Panc1 (cell line): ENCODE measurements at places on chromosomes 2 and 18.

GRCh38 chr18:79800371-79801180 lies 2.8 kb downstream of the KCNG2 start:
- no peak for DNase-seq

- no peak for DNase-seq
These were observed 116.1 kb upstream of the STK17B start for GRCh38 chr2:196287523-196287922.

- DNase-seq, result no peak
These were observed 241.4 kb downstream of the SLC8A1 start for GRCh38 chr2:40210344-40210967.

DNA sequence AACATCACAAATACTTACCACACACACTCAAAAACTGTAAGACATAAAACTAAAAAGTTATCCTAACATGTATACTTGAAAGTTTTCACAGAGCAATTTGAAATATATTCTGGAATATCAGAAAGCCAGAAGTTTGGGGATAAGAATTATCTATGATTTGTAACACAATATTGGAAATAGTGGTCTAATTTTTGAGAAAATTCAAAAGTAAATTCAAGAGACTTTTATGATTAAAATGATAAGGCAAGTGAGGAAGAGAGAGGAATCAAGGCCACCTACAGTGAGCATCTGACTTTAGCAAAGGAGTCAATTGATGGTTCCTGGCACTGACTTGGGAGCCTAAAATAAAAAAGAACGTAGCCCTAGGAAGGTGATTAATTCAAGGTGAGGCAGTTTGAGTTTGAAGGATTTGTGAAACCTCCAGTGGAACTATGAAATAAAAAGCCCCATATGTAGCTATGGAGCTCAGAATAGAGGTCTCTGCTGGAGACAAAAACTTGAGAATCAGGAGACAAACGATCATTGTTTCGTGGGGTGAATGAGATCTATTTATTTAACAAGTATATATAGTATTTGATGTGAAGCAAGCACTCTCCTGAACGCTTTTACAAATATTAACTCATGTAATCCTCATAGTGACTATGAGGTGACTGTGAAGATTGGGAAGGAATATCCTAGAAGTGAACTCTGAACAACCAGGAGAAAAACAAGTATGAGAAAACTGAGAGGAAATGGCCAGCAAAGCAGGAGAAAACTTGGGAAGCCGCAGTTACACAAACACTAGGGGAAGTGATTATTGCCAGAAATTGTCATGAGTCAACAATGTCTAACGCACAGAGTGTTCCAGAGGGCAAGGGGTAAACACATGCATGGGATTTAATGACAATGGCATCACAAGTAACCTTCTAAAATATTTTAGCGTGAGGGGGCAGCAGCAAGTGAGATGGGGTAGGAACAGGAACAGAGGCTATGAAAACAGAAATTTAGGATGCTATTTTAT lies 12.8 kb downstream of the TFPI start:
- DNase-seq, result no peak

- no peak for DNase-seq
These were observed 54.9 kb downstream of the MGAT5 start for GRCh38 chr2:134308474-134309385.

- no peak for DNase-seq
These were observed 102.2 kb upstream of the TTC39C start for GRCh38 chr18:23912356-23912755.

- DNase-seq, result no peak
These were observed 450.4 kb upstream of the TCF4 start for GRCh38 chr18:56038171-56039030.

- DNase-seq, result no peak
These were observed 5.2 kb downstream of the ZNF638 start for GRCh38 chr2:71336802-71337201.

- DNase-seq, result no peak
These were observed at the start of gene FIGN for GRCh38 chr2:163735685-163736432. Gene FIGN, minus strand, starts transcription at chr2:163736008. Its CDS starts 1,081 bp downstream, at chr2:163734927.

GRCh38 chr2:134137182-134137611 lies 116.7 kb upstream of the MGAT5 start:
- no peak for DNase-seq

GRCh38 chr2:54471221-54471711 lies 15.1 kb downstream of the SPTBN1 start:
- DNase-seq, result no peak

GRCh38 chr2:187390891-187391290 lies 57.2 kb downstream of the CALCRL start:
- peak; percentile 24 for DNase-seq

DNA sequence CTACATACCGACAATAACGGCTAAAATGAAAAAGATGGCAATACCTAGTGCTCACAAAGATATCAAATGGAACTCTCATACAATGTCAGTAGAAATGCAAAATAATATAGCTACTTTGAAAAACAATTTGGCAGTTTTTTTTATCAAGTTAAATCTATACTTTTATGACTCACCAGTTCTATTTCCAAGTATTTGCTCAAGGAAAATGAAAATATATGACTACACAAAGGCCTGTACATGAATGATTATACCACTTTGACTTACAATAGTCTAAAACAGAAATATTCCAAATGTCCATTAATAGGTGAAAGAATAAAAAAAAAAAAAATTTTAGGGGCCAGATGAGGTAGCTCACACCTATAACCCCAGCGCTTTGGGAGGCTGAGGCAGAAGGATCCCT lies 219.8 kb downstream of the ZRANB3 start:
- DNase-seq, result no peak

- no peak for DNase-seq
These were observed 148.6 kb downstream of the ZNF236 start for GRCh38 chr18:76970770-76971559.

DNA sequence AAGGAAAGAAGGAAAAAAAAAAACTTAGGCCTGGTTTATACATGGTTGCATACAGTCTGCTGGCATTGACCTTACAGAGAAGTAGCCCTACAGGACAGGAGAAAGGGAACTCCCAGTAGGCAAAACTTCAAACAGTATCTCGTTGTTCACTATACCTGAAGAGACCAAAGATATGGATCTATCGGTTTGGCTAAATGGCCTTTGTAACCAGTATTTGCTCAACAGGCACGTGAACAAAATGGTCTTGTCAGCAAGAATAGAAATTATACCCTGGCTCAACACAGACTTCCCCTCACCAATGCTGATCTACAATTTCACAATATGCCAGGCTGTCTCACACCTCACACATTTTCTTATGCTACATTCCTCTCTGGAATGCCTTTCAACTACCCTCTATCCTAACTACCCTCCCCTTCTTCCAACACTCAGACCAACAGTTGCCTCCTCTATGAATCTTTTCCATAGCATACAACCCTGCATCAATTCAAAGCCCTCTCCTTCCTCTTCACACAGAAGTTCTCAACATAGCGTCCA lies 13.7 kb downstream of the HYCC2 start:
- no peak for DNase-seq

GRCh38 chr2:163373496-163373895 lies 362.3 kb downstream of the FIGN start:
- DNase-seq, result no peak
